ENCODE measurements at places on chromosomes 3 and 15. TPM values are rescaled to one million over a fixed set of nuclear protein-coding genes. Genes with fewer than 3 reads are reported as not detected.

GRCh38 chr3:72520690-72521308 is 327.4 kb downstream of the SHQ1 start:
- no peak for DNase-seq

GRCh38 chr3:48634661-48635221 is 520 bp downstream of the SLC26A6 start:
- DNase-seq, result peak; percentile 53

Gene KLHL6
- not detected for total RNA-seq

GRCh38 chr3:135310317-135310716 is 515.3 kb downstream of the EPHB1 start:
- DNase-seq, result no peak

DNA sequence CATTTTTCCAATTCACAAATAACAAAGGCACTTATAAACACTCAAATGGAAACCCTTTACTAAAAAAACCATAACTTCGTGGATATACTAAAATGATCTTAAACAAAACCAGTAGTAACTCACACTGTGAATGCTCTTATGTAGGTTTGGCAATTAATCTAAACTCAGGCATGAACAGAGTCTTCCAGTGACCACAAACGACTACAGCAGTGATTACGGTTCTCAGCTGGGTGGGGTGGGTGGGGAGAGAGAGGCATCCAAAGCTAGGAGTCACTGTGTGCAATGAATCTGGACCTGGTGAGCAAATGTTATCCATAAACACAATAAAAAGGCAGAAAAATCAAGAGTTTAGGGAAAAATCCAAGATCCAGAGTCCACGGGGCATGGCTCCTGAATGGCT is 21.3 kb downstream of the SLC12A8 start:
- peak; percentile 42 for DNase-seq

Gene PGBD4
- 1.6 TPM for total RNA-seq

DNA sequence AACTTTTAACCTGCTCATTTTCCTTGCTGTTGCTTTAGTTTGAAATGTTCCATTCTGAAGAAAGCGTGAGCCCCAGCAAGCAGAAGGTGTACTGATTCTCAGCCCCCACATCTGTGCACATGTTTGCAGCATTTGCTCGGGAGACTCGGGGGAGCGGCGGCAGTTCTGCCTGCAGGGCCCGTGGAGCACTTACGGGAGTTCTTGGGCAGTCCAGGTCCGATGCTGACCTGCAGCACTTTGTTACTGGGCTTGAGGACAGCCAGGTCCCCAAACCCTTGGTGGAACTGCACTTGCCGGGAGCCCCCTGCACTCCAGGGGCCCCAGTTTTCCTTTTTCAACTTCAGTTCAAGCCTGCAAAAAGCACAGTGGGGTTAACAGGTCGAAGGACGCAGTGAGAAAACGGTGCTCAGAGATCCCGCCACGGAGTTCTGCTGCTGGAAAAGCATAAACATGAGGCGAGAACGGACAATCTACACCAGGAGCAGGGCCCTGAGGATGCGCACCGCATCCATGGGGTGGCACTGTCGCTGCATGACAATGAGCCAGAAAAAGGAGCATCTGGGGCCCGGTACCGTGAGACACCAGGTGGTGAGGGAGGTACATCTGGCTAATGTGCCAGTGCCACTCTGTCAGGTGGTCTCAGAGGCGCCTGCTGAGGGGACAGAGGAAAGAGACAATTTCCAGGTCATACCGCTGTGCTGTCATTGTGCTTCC is 45.6 kb upstream of the LDHAL6B start:
- no peak for DNase-seq

GRCh38 chr3:130386604-130387263 is 41.3 kb downstream of the COL6A5 start:
- peak; percentile 32 for DNase-seq

- DNase-seq, result peak; percentile 65
Measured at GRCh38 chr15:64905119-64905831, 6.4 kb upstream of the ANKDD1A start.

DNA sequence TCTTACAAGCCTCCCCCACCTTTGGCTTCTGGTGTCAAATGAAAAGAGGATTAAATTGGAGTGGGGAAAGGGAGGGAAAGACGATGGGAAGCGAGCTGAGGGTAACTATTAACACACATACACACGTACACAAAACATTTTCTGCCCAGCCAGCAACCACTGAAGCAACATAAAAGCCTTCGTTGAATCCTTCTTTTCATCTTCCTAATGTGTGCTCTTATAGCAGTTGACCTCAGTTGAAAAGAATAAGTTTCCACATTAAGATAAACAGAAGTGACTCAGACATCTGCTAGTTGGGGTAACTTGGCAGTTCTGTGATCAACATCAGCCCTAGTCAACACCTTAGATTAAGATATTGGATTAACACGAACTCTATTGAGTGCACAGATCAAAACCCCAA is 558.5 kb downstream of the MECOM start:
- DNase-seq, result peak; percentile 57

GRCh38 chr3:183349421-183350157 is 78.8 kb downstream of the MCF2L2 start:
- no peak for DNase-seq

GRCh38 chr3:69126999-69127398 is 4.6 kb upstream of the LMOD3 start:
- DNase-seq, result no peak

Gene GNB4
- 50.5 TPM for total RNA-seq

- DNase-seq, result no peak
Measured at GRCh38 chr3:183249006-183249718, 3.9 kb upstream of the B3GNT5 start.

DNA sequence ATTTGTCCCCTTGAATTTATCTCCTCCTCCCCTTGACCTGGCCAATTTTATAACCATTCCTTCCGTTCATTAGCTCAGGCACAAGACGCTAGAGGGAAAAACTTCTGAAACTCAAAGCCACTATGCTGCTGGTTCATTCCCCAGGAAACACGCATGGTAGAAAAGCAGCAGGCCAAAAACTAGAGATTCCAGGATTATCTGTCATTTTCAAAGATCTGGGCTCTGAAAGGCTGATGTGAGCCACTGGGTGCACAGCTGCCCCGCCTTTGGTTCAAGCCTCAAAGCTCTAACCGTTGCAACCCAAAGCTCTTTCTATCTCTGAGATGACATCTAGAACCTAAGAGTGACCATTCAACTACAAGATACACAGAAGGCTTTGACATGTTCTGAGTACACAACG is 6.1 kb downstream of the ANP32A start:
- DNase-seq, result no peak

GRCh38 chr3:53194210-53195065 is 33.4 kb downstream of the PRKCD start:
- DNase-seq, result peak; percentile 74

DNA sequence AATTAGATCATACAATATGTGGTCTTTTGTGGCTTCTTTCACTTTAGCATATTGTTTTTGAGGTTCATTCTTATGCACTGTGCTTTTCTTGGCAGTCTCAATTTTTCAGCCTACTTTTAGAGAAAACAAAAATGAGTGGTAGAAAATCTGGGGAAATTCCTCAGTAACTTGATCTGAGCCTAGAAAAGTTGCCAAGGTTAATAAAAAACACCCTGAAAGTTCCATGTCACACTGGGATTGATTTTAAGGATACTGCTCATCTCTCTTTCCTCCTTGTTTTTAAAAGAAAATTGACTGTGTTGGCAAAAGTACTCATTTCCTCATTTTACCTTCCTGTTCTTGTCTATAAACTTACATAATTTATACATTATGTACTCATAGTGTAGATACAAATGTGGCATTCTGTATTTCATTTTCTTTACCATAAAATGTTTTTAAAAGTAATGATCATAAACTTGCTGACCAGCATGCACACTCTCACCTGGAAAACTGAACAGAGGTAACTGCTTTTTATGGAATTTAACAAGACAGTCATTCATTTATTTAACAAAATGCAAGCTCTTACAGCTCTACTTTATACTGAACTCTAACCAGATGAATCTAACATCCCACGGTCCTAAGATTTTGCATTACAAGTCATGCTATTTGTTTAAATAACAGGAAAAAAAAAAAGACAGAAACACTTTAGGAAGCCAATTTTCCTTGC is 28.6 kb upstream of the SH3BP5 start:
- peak; percentile 82 for DNase-seq

Gene WNT5A
- total RNA-seq, result 42.4 TPM

DNA sequence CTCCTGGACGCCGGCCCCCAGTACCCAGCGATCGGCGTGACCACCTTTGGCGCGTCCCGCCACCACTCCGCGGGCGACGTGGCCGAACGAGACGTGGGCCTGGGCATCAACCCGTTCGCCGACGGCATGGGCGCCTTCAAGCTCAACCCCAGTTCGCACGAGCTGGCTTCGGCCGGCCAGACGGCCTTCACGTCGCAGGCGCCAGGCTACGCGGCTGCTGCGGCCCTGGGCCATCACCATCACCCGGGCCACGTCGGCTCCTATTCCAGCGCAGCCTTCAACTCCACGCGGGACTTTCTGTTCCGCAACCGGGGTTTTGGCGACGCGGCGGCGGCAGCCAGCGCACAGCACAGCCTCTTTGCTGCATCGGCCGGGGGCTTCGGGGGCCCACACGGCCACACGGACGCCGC is 956 bp downstream of the ZIC1 start:
- no peak for DNase-seq

Gene GOLGA8Q
- 1.1 TPM for total RNA-seq

Gene SMCO1
- total RNA-seq, result not detected

Gene PROS1
- total RNA-seq, result 109 TPM

DNA sequence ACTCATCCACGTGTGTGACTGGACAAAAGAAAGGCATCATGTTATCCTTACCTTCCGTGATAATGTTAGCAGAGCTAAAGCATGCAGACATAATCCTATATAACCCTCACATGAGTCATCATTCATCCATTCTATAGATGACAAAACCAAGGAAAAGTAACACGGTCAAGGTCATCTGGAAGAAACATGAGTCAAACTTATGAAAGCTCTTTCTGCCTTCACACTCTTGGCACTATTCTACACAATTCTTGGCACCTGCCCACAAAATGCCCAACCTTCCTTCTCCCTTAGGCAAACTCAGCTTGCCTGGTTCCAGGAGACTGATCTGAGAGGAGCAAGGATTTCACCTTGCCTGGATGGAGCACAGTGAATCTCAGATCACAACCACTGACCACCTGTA is 66.9 kb downstream of the PRICKLE2 start:
- DNase-seq, result peak; percentile 51

DNA sequence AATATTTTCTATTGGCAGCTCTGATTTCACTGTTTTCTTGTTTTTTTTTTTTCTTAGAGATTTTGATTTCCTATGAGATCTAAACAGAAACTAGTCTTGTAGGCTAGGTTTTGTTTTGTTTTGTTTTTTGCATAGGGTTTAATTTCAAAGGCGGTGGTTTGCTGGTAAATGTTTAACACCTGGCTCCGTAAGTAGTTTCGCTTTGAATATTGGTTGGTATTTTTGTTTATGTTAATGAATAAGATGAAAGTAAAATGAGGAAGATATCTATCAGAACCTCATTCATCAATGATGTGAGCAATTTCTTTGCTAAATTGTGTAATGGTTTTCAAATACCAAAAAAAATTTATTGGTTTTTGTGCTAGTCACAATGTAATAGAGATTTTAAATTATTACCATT is 39.7 kb upstream of the TM4SF1 start:
- no peak for DNase-seq

Gene MFGE8
- total RNA-seq, result 217 TPM

- DNase-seq, result no peak
Measured at GRCh38 chr3:12486916-12487315, 2.6 kb downstream of the TSEN2 start.

Gene ABHD2
- 100 TPM for total RNA-seq

GRCh38 chr15:34514251-34514670 is 69.2 kb downstream of the GOLGA8B start:
- DNase-seq, result peak; percentile 21

Gene SCAMP5
- total RNA-seq, result 2.2 TPM

Gene SLC12A8
- 15.5 TPM for total RNA-seq

DNA sequence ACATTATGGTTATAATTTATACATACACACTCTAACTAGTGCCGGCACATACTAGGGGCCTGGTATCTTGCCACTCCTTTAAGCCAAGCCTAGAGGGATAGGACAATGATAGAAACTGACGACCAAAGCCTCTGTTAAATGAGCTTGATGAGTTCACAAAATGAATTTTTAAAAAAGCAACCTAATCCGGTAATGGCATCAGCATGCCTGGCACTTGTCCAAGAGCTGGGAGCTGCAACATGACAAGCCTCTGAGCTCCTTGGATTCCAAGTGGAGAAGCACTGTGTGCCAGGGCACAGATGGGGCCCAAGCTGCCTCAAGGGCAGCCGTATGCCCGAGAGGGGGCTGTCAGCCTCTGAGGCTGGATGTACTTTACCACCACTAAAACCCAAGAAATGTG is 9.7 kb downstream of the ETV5 start:
- DNase-seq, result peak; percentile 74

Gene DOCK3
- 0.36 TPM for total RNA-seq

GRCh38 chr15:63752075-63752684 is 81.6 kb downstream of the HERC1 start:
- DNase-seq, result peak; percentile 70

DNA sequence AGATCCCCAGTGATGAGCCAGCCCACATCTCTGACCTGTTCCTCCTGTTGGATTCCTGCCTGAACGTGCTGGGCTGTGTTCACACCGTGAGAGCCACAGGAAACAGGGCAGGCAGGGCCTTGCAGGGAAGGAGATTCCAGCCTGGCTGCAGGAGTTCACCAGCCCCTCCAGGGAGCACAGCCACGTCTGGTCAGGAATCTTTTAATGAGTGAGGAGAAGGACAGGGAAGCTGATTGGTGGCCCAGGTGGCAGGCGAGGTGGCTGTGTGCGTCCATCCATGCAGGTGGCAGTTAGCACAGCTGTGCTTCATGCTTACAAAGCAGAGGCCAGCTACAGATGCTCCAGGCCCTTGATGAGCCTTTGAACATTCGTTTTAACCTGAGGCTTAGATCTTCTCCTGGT is 10.5 kb downstream of the LRRK1 start:
- DNase-seq, result no peak

Data from fibroblast of the aortic adventitia (primary cell).